ENCODE measurements at places on chromosomes 6 and 20. TPM values are rescaled to one million over a fixed set of nuclear protein-coding genes. Genes with fewer than 3 reads are reported as not detected.

Gene OPRM1
- total RNA-seq: not detected

Gene NFATC2
- total RNA-seq: 66.4 TPM

Gene PRRT1
- total RNA-seq: 0.31 TPM

Gene MATN4
- 2.3 TPM for total RNA-seq

Gene VGLL2
- total RNA-seq: not detected

Gene HS3ST5
- not detected for total RNA-seq

Gene FAXC
- total RNA-seq: not detected

Gene LY86
- total RNA-seq: 3.7 TPM

Gene PSORS1C2
- total RNA-seq: not detected

Gene IL17F
- 0.48 TPM for total RNA-seq

Gene C6orf141
- 0.51 TPM for total RNA-seq

Gene CASS4
- total RNA-seq: 8.0 TPM

Gene HLA-DMB
- 12.8 TPM for total RNA-seq

Gene AHCY
- total RNA-seq: 19.1 TPM

Gene BMP6
- total RNA-seq: 0.37 TPM

Gene CLIC5
- 1.1 TPM for total RNA-seq

Gene SPATA25
- 1.1 TPM for total RNA-seq

Gene BCAS1
- not detected for total RNA-seq

Gene GDAP1L1
- not detected for total RNA-seq

Gene LPA
- total RNA-seq: not detected

Gene ISM1
- total RNA-seq: 3.2 TPM

Gene ENPP3
- 5.8 TPM for total RNA-seq

Gene RCAN2
- not detected for total RNA-seq

Gene ZC3H12D
- total RNA-seq: 28.1 TPM

Gene DEFB115
- not detected for total RNA-seq

Gene KIF16B
- total RNA-seq: 12.0 TPM

Gene CGA
- total RNA-seq: not detected

Gene EBF4
- total RNA-seq: 6.7 TPM

Gene NFS1
- 41.1 TPM for total RNA-seq
